ENCODE measurements at places on chromosomes 2 and 18.

GRCh38 chr2:12087671-12088380 is 341.4 kb downstream of the LPIN1 start:
- DNase-seq: no peak

DNA sequence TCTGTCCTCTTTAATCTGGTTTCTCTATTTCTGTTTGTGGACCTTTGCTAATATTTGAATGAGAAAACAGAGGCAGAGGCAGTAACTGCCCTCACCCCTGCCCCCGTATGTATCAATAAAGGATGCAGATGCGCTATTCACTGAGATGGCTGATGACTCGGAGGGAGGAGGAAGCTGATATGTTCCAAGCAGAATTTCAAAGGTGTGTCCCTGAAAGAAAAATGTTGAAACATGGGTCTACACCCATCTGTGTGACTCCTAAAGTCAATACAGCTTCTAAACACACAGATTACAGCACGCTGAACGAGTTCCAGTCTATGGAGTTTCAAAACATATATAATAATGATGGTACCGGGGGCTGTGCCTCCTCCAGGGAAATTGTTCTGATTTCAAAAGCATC is 38.8 kb downstream of the EPHA4 start:
- DNase-seq: no peak

DNA sequence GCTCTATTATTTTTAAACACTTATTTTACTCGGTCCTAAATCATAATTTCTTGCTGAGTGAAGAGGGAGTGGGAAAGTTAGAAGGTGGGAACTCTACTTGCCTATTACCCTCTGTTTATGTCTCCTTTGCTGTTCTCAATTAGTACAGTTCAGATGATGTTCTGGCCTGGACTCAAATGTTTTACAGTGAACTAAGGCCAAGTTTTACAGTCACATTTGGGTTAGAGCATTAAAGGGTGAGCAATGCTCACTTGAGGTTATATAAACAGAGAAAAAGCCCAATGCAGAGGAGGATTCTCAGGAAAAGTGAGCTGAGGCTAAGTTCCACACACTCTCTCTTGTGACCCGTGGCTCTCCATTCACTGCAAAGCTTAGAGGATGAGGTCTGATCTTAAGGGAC is 52.4 kb downstream of the ITSN2 start:
- no peak for DNase-seq

DNA sequence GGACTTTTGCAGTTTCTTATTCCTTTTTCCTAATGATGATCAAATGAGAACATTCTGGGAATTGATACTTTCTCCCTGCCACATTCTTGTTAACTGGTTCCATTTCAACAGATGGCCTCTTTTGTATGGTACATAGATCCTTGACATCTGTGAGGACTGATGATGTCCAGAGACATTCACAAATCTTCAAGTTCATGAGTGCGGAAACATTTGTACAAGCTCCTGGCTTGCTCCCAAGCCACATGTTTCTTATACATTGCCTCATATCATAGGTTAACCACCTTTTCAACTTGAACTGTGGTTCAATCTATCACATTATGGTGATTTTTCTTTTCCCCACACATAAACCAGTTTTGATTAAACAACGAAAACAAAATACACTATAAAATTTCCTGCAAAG is 267.3 kb downstream of the CLIP4 start:
- DNase-seq: no peak

- no peak for DNase-seq
These were observed 20.5 kb downstream of the PDIA6 start for GRCh38 chr2:10792001-10792634.

All from T-helper 1 cell (primary cell).